ENCODE measurements at places on chromosomes 2 and 18.

DNA sequence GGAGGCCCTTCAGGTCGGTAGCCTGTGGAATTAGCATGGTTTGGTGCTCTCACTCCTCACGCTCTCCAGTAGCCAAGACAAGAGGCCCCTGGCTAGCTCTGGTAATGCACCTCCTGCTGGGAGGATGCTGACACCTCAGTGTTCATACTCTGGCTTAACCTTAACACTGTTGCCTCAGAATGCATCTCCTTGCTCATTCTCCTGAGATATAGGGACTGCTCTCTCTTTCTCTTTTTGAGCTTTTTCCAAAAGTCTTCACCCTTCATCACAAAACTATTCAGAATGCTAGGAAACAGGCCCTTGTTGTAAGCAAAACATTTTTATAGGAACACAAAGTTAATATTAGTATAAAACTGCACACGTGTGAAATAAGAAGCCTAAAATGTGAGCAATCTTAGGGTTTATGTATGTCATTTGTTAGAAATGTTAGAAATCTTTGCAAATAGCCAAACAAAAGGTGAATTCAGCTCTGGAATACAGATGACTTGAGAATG is 17.3 kb upstream of the IMPA2 start:
- peak; percentile 82 for DNase-seq

DNA sequence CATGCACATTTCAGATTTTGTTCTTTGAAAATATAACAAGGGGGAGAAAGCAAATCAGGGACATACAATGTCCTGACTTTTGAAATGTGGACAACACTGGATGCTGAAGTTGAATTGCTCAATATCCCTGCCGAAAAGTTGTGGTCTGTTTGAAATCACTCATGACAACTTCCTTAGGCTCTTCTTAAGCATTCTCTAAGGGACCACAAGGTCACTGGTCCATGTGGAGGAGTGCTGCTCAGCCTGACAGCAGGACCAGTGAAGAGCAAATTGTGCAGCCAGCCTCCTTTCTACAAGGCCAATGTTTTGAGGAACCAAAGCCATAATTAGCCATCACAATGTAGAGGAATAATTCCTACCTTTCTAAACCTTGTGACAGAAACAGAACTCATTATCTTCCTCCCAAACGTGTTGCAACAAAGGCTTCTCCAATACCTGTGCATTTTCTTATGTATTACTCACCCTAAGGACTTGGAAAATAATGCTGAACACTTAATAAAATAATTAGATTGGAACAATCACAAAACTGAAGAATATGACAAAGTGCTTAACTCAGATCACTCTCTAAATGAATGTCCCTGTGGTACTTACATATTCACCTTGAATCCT is 1477.6 kb upstream of the NXPH2 start:
- DNase-seq = no peak

DNA sequence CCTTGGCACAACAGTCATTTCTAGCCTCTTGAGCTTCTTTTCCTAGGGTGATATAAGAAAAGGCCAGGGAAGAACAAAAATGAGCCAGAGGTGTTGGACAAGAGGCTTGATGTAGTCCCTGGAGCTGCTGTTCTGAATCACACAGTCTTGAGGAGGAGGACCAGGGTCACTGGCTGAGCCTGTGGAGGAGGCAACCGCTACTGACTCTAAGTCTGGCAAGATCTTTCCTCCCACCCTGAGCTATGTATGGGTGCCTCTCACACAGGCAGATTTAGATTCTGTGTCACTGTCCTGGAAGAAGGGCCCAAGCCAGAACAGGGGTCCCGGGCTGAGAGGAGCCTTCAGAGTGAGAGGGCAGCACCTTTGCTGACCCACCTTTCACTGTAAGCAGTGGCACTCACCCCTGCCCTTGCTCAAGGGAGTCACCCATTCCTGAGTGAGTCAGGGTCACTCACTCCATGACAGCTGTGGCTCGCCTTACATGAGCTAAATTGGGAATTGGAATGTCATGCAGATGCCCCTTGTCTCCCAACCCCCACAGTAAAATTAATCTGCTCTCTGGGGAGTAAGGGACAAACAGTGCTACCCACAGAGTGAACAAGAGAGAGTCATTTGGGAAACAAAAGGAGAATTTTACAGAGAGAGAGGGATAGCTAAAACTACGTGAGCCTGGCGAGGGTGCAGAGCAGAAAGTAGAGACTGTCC is at the start of gene TRIM54:
Gene TRIM54, plus strand, starts transcription at position 575 of the 705 bp plus-strand sequence. CDS start 303 bp downstream, outside the sequence.
- DNase-seq = no peak

DNA sequence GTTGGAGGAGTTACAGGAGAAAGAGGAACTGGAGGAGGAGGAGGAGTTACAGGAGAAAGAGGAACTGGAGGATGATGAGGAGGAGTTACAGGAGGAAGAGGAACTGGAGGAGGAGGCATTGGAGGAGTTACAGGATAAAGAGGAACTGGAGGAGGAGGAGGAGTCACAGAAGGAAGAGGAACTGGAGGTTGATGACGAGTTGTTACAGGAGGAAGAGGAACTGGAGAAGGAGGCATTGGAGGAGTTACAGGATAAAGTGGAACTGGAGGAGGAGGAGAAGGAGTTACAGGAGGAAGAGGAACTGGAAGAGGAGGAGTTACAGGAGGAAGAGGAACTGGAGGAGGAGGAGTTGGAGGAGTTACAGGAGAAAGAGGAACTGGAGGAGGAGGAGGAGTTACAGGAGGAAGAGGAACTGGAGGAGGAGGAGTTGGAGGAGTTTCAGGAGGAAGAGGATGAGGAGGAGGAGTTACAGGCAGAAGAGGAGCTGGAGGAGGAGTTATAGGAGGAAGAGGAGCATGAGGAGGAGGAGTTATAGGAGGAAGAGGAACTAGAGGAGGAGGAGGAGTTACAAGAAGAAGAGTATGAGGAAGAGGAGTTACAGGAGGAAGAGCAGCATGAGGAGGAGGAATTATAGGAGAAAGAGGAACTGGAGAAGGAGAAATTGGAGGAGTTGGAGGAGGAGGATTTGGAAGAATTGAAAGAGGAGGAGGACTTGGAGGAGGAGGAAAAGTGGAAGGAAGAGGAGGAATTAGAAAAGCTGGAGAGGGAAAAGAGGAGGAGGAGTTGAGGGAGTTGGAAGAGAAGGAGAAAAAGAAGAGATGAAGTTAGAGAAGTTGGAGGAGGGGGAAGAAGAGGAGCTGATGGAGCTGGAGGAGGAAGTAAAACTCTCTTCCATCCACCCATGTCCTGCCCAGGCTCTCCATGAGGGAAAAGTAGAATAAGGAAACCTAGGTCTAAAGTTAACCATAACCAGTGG is 37.2 kb downstream of the CLASP1 start:
- DNase-seq = no peak

GRCh38 chr2:190607014-190607597 is 41.8 kb upstream of the NAB1 start:
- peak; percentile 59 for DNase-seq

DNA sequence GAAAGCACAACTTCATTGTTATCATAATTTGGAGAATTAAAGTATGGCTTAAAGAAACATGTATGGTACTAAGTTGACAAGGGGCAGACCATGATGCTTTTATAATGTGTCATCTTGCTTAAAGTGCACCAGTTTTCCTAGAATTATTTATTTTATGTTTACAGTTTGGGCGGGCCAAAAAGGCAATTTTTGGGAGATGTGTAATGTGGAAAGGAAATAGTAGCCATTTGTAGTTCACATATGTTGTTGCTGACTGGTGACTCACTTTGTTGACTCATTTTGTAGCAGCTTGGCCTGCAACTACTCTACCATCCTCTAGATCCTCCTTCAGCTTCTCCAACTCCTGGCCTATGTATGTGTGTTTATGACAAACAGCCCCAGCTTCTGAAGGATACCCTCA is 7.7 kb downstream of the ZSCAN30 start:
- peak; percentile 67 for DNase-seq

- no peak for DNase-seq
Observed at GRCh38 chr2:178478130-178478438, 316 bp downstream of the FKBP7 start.

GRCh38 chr2:180970016-180970415 is 10.4 kb upstream of the UBE2E3 start:
- no peak for DNase-seq

DNA sequence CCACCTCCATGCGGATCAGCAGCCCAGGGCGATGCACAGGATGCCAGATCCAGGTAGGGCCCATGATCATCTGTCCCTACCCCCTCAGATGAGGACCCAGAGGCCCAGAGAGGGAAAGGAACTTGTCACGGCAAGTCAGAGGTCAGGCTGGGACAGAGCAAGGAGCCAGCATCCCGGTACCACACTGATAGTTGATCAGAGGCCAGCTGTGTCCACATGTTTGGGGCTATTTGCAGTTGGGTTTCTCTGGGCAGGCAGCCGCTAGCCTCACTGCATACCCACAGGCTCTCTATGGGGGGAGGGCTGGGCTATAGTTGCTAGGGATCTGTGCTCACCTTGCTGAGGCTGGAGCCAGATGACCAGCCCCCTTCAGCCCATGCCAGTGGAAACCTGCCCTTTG is 9.6 kb downstream of the GAREM2 start:
- DNase-seq = no peak

DNA sequence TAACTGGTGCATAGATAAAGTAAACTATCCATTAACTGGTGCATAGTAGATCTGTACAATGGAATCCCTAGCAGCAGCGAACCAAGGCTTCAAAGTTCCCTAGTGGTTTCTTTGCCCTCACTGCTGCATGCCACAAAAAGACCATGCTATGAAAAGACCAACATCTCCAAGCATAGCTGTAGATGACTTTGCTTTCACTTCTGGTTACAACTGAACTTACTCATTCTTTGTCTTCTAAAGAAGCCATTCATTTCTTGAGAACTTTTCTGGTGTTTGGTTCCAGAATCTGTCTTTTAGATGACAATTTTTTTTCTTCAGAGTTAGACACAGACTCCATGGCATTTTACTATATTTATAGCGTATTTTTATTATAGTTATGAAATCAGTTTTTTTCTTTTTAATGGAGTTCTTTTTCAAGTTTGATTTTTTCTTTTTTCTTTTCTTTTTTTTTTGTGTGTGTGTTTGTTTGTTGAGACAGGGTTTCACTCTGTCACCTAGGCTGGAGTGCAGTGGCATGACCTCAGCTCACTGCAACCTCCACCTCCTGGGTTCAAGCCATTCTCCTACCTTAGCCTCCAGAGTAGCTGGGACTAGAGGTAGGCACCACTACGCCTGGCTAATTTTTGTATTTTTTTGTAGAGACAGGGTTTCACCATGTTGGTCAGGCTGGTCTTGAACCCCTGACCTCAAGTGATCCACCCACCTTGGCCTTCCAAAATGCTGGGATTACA is 63.6 kb downstream of the SLC35F5 start:
- no peak for DNase-seq

GRCh38 chr18:49212819-49213218 is 247.6 kb downstream of the DYM start:
- DNase-seq = no peak

DNA sequence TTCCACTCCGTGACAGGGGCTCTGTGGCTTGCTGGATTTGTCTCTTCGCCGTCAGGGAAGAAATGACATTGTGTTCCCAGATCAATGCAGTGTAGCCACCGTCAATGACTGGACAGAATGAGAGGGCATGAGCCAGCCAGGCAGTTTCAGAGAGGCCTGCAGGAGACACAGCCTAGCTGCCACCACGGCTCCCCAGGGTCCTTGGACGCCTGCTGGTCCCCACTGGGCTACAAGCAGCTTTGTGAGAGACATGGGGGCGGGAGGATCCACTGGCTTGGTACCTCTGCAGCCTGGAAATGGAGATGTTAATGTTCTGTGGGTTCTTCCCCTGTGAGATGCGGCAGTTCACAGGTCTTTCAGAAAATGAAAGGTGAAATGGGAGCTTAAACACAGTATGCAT is 12.1 kb upstream of the AMER3 start:
- DNase-seq = no peak

DNA sequence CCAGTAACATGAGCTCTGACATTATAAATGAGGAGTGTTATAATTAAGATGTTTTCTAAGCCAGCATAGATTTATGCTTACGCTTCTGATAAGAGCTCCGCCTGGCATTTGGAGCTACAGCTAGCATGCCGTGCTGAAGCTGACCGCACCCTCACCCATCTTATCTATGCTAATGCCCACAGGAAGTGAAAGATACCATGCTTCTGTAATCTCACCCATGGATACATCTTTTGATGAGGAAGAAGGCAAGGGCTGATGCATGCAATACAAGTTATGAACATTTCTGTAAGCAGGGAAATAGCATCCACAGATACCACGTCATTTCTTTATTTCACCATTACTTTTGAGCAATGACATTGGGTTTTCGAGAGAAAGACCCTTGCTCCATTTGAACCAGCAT is 82.3 kb downstream of the ARL4C start:
- DNase-seq = no peak

- DNase-seq = no peak
Observed at GRCh38 chr2:71605173-71605641, 151.8 kb downstream of the DYSF start.

DNA sequence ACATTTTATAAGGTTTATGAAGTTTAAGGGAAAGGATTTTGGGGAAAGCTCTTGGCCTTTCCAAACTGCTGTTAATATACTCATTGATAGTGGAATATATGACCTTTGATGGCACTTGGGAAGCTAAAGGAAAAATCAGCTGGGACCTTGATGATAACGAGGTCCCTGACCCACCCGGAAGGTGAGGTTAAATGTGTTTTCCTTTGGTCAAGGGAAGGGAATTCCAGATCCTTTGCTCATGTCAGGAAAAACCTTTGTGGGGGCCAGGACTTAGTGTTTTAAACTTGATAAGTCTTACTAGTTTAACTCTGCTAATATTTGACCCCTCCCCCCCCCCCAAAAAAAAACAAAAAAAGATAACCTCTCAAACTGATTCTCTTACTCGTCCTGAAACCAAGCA is 50.7 kb downstream of the CRIM1 start:
- no peak for DNase-seq

All from MG63 (cell line).